ENCODE measurements at places on chromosomes 2 and 18.
A peak's percentile ranks its signal among the peaks of the same experiment; 100 is the strongest.

- no peak for DNase-seq
These were observed 56.7 kb upstream of the RAB6C start for GRCh38 chr2:129922571-129923264.

- DNase-seq = no peak
These were observed 55.2 kb downstream of the METTL4 start for GRCh38 chr18:2515908-2516625.

- DNase-seq = no peak
These were observed 28.5 kb downstream of the MBP start for GRCh38 chr18:77103991-77104531.

GRCh38 chr18:74790451-74790850, 192.8 kb downstream of the ZNF407 start:
- DNase-seq = no peak

DNA sequence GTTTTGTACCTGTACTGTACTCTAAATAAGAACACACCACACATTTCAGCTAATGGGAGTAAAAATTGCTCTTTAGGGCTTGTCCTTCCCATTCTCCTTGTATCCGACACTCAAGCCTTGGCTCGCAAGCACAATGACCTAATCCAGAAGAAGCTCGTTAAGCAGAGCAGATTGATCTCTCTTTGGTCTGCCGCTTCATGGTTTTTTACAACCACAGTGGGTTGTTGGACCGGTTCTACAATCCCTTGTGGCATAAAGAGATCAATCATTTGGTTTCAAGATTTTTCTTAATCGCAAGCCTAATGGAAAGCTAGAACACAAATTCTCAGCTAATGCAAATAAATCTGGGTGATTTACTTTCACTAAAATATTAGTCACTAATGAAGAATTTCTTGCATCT, 662.1 kb downstream of the LRP1B start:
- no peak for DNase-seq

- DNase-seq = no peak
These were observed 296.5 kb upstream of the THSD7B start for GRCh38 chr2:136468799-136469369.

DNA sequence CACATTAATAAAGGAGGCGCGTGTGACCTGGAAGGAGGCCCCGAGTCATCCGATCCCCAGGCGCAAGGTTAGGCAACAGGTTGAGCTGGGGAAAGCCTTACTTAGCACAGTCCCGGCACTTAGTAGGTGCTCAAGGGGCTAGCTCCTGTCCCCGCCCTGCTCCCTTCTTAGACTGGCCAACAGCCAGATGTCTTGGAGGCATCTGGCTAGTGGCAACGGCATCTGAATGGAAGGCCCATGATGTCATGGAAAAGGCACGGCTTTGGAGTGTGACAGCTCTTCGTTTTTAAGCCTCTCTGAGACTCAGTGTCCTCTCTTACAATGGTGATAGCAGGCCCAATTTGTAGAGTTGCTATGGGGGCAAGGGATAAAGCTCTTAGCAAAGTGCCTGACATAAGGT, 258.3 kb downstream of the CYRIA start:
- DNase-seq = no peak

DNA sequence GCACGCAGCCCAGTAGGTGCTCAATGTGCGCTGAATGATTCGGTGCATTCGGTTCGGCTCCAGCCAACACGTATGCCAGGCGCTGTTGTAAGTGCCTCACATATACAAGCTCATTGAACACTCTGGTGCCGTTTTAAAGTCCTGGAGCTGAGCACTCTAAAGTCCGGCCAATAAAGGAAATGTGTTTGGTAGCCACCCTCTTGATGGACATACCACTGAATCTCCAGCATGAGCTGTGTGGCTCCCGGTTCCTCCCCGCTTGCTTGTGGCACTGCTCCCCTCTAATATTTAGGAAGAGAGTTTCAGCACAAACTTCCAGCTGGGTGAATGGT, 112.1 kb downstream of the MCFD2 start:
- no peak for DNase-seq

DNA sequence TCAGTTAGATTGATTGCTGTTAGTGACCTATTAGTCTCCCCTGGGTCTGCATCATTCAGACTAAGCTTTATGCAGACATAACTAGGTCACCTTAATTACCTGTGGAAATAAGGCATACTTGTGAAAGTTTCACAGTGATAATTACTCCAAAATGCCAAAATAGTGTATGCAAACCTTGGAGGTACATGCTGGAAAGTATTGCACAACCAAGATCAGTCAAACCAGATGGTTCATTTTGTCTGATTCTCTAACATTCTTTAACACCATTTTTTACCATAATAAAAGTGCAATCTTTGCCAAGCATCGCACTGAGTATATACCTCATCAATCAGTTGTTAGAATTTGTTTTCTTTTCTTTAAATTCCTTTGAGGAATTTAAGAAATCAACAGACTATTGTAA, 186.3 kb upstream of the TMEFF2 start:
- no peak for DNase-seq

GRCh38 chr2:74286725-74287124, 56.5 kb downstream of the SLC4A5 start:
- DNase-seq = no peak

DNA sequence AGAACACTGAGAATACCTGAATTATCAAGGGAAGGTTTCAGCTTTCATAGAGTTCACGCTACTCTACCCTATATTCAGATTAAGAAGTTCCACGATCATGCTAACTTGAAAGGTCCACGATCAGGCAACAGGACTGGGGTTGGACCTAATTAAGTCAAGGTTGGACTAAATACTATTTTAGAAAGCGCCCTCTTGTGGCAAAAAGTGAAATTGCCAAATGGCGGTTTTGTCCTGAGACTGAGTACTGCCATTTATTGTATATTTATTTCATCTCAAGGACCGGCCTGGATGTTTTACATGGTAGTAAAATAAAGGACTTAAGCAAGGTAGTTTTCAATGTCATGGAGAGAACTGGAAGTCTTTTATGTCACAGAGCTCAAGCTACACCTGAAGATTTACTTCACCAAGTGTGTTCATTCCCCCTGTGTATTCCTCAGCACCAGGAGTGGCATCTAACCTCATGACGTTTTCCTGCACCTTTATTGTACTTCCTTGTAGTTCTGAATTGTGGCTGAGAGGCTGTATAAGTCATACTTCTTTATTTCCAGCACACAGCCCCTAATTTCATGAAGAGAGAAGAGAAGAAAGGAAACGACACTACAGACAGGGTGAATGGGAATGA, 56.8 kb downstream of the SRD5A2 start:
- DNase-seq = peak; percentile 37

DNA sequence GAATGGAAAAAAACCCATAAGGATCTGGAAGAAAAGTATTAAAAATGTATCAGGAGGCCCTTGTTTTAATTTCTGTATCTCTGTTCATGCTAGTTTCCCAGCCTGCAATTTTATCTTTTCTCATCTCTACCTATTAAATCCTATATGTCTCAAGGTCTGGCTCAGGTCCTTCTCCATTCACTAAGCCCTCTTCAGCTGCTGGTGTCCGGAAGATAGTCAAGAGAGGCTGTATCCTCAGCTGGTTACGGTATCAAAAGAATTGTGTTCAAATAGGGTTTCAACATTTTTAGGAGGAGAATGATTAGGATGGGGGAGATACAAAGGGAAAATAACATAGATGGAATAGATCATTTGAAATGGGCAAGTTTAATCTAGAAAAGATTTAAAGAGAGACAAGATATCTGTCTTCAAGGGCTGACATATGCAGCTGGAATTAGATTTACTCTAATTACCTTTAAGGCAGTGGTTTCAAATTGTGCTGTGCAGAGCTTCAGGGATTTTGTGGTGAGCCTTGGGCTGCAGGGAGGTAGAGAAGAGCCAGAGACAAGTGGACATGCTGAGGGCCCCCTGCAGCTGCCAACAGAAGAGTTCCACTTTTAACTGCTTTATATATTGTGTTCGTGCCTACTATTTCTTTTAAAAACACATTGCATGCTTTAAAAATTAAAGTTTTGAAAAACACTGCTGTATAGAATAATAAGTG, 24.1 kb downstream of the GREB1L start:
- DNase-seq = no peak

DNA sequence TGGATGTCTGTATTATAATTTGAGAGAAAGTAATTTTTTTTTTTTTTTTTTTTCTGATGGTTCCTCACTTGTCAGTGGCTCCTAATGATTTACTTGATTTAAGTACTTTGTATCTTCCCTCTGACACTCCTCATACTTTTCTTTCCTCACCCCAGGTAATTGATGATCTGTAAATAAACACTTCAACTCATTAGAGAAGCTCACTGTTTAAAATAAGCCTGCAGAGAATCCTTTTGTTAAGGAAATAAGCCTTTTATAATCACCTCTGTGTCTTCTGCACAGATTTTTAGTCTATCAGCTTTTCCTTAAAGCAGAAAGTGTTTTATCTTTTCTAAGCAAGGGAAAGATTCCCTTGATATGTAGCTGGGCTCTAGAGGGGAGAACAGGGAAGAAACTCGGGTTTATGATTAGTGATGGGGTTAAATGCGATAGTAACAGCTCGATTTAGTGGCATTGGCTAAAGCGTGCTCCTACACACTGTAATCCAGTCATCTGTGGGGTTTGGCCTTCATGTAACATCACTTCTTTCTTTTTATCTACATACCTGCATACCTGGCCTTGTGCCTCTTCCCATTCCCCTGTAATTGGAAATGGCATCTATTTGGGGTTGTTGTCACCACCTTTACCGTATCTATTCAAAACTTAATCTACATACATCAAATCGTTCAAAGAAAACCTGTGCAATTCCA, 60.1 kb upstream of the LRRTM1 start:
- DNase-seq = no peak

- no peak for DNase-seq
These were observed 52.2 kb downstream of the INPP5D start for GRCh38 chr2:233112329-233112728.

DNA sequence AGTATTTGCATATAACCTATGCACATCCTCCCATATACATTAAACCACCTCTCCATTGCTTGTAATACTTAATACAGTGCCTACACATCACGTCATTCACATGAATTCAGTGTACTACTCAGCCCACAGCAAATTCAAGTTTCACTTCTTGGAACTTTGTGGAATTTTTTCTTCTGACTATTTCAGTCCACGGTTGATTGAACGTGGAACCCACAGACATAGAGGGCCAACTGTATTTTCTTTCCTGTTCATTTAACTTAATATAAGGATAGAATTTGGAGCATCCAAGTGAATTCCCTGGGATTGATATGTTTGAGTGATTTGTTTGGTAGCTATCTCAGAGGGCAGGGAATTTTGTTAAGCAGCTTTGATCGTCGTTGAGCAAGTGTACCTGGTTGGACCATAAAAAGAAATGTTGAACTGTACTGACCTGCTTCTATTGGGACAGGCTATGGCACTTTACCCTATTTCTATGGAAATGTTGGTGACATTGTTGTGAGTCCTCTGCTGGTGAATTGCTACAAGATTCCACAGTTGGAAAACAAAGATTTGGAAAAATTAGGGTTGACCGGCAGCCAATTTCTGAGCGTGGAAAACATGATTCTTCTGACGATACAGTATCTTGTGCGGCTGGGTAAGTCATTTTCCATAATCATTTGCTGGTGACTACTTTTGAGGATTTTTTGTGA, 156.6 kb downstream of the ESCO1 start:
- DNase-seq = no peak

- no peak for DNase-seq
These were observed 25.8 kb upstream of the DTNB start for GRCh38 chr2:25699216-25699615.
